ENCODE measurements at places on chromosomes 12 and 14. TPM values are rescaled to one million over a fixed set of nuclear protein-coding genes. Genes with fewer than 3 reads are reported as not detected.

DNA sequence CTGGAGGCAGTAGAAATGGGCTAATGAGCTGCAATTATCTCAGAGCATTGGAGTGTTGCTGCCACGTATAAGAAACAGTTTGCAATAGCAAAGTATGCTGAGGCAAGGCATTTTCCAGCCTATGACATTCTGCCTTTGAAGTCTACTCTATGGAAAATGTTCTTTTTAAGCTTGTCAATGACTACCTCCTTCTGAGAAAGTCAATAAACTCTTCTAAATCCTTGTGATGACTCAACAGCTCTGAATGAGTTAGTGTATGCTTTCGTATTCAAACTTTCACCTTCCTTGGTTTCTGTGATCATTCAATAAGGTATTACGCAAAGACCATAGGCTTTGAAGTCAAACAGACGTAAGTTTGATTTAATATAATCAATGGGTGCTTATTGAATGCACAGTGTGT lies 111.2 kb downstream of the CAPZA3 start:
- no peak for DNase-seq
- H3K27me3 ChIP-seq, result no peaks in the 10 kb centered on the region
- H3K4me1 ChIP-seq, result no peaks in the 10 kb centered on the region
- H3K4me3 ChIP-seq, result no peak overlapping the region
- no peak overlapping the region for H3K27ac ChIP-seq

DNA sequence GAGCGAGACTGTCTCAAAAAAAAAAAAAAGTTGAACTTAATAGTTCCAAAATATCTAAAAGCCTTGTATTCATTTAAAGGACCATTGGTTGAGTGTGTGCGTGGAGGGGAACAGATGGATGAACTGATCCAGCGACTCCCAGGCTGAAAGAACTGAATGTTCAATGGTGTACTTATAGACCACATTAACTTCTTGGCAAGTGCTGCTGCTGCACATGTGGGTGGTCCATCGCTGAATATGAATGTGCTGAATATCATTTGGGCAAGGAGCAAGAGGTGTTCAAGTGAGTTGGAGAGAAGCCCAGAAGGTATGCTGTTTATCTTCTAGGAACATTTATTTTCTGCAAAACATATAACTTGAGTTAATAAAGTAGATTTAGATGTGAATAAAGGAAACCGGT lies 289.0 kb upstream of the RPL10L start:
- no peak for DNase-seq
- H3K4me3 ChIP-seq, result no peak overlapping the region
- no peaks in the 10 kb centered on the region for H3K36me3 ChIP-seq
- H3K27me3 ChIP-seq, result no peaks in the 10 kb centered on the region

- no peaks in the 10 kb centered on the region for H3K27me3 ChIP-seq
- H3K27ac ChIP-seq, result no peak overlapping the region
- H3K36me3 ChIP-seq, result no peaks in the 10 kb centered on the region
- DNase-seq, result no peak
- no peaks in the 10 kb centered on the region for H3K4me1 ChIP-seq
- H3K4me3 ChIP-seq, result no peak overlapping the region
These were observed 17.1 kb upstream of the YBX3 start for GRCh38 chr12:10740182-10740581.

DNA sequence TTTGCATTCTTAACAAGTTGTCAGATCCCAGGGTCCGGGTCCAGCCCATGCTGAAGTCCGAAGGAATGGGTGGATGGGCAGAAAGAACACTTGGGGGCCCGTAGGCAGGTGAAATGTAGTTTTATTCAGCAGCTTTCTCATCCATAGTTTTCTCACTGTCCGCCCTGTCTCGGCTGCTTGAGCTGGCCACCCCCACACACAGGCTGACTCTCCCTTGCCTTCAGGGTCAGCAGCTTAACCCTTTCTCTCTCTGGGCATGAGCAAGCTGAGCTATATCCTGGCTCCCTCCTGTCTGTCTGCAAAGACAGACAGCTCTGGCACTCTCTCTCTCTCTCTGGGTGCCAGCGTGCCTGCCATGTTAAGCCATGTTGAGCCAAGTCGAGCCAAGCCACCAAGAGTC lies 163.9 kb downstream of the PTCSC3 start:
- DNase-seq, result no peak
- H3K27ac ChIP-seq, result no peak overlapping the region
- no peaks in the 10 kb centered on the region for H3K36me3 ChIP-seq
- no peak overlapping the region for H3K4me3 ChIP-seq
- H3K27me3 ChIP-seq, result no peaks in the 10 kb centered on the region

The ZNF891 gene
- 8.5 TPM for total RNA-seq

The DACT1 gene
- total RNA-seq, result 1.5 TPM

GRCh38 chr14:45559626-45560025 lies 306.6 kb upstream of the MIS18BP1 start:
- no peak overlapping the region for H3K4me3 ChIP-seq
- DNase-seq, result no peak
- H3K4me1 ChIP-seq, result no peaks in the 10 kb centered on the region
- no peaks in the 10 kb centered on the region for H3K27me3 ChIP-seq

- H3K36me3 ChIP-seq, result no peaks in the 10 kb centered on the region
- H3K4me3 ChIP-seq, result no peak overlapping the region
- H3K27ac ChIP-seq, result no peak overlapping the region
- no peaks in the 10 kb centered on the region for H3K27me3 ChIP-seq
- no peaks in the 10 kb centered on the region for H3K4me1 ChIP-seq
These were observed 124.5 kb downstream of the BTG1 start for GRCh38 chr12:92020983-92021665.

GRCh38 chr12:130090542-130090941 lies 71.7 kb upstream of the FZD10 start:
- DNase-seq, result no peak
- H3K27me3 ChIP-seq, result no peaks in the 10 kb centered on the region
- H3K36me3 ChIP-seq, result no peaks in the 10 kb centered on the region
- H3K27ac ChIP-seq, result no peak overlapping the region

DNA sequence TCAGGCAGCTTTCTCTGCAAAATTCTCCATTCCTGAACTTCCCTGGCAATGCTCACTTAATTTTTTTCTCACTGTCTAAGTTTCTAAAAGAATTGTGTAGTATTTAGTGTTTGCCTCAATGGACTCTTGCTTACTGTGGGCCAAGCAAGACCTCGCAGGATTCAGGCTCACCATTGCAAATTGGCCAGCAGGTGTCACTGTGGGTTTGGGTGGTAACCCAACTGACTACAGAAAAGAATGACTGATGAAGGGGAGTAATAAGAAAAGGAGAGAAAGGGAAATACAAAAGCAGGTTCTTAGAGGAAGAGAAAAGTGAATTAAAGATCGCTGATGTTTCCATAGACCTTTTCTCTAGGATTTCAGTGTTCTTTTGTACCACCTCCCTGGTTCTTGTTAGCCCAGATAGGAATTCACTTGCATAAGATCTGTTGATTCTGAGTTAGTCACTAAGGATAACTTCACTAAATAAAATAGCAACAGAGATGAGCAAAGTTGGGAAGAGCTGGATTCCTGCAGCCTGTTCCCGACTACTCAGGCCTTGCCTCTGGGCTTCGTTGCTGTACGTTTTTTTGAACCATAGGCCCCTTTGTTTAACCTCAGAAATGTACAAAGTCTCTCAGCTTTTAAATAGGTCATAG lies 386.5 kb upstream of the DDHD1 start:
- DNase-seq, result peak; percentile 67
- no peaks in the 10 kb centered on the region for H3K27me3 ChIP-seq
- no peak overlapping the region for H3K4me3 ChIP-seq

The KLRD1 gene
- total RNA-seq, result under 0.01 TPM

The TAS2R50 gene
- total RNA-seq, result not detected

- no peak overlapping the region for H3K27ac ChIP-seq
- H3K36me3 ChIP-seq, result no peaks in the 10 kb centered on the region
- H3K27me3 ChIP-seq, result no peaks in the 10 kb centered on the region
- no peak overlapping the region for H3K4me3 ChIP-seq
These were observed 196.4 kb downstream of the RPAP3 start for GRCh38 chr12:47509398-47509851.

The FIGNL2 gene
- total RNA-seq, result 1.7 TPM
